NCI-H2081 treated with DMSO at 0.1 percent for 48 hours (cell line): ENCODE measurements at places on chromosomes 11 and 22.

GRCh38 chr11:84164728-84165127 lies 878.6 kb upstream of the CCDC90B start:
- DNase-seq = no peak

GRCh38 chr11:21635394-21636145 lies 557.3 kb upstream of the ANO5 start:
- no peak for DNase-seq

GRCh38 chr22:22815397-22816170 lies 72.0 kb upstream of the IGLL5 start:
- DNase-seq = no peak

GRCh38 chr11:25065746-25066145 lies 568.9 kb downstream of the LUZP2 start:
- DNase-seq = no peak

DNA sequence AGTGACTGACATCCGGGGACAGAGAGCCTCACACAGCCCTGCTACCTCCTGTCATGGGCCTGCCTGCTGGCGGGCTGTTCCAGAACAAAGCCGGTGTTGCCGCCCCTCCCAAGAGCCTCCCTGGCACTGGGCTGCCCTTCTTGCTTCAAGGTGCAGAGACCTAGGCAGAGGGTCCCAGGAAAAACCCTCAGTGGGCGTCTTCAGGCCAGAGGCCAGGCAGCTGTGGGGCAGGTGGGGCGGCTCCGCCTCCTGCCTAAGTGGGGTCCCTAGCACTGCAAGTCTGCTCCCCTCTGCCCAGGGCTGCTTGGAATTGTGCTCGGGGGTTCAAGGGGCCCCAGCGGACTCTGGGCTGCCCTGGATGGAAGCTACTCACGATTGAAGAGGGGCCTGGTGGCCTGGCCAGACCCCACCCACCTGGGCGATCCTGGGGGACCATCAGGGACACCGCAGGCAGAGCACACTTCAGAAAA lies 20.4 kb upstream of the GNB1L start:
- no peak for DNase-seq

DNA sequence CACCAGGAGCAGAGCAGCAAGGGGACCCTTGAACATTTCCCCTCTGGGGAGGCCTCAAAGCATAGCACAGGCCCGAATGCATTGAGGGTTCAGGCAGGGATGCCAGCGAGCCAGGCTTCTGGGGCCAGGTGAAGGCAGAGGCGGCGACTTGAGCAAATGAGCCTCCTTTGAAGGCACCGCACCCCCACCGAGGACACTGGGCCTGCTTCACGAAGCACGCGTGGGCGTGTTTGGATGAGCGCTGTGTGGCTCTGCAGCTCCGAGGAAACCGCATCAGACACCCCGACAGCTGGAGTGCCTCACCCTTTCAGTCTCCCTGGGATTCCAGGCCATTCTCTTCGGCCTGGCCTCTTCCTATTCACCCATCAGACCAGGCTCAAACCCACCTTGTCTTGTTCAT lies 301.8 kb downstream of the NTM start:
- no peak for DNase-seq

GRCh38 chr11:92154110-92154509 lies 70.5 kb upstream of the FAT3 start:
- no peak for DNase-seq

- DNase-seq = no peak
Measured at GRCh38 chr11:4454021-4454420, 4.9 kb downstream of the OR52K2 start.

GRCh38 chr11:76577226-76577920 lies 93.2 kb downstream of the LRRC32 start:
- no peak for DNase-seq

- DNase-seq = no peak
Measured at GRCh38 chr11:44310463-44311272, 729 bp upstream of the ALX4 start.

GRCh38 chr11:95147364-95147905 lies 57.8 kb downstream of the ENDOD1 start:
- DNase-seq = no peak

DNA sequence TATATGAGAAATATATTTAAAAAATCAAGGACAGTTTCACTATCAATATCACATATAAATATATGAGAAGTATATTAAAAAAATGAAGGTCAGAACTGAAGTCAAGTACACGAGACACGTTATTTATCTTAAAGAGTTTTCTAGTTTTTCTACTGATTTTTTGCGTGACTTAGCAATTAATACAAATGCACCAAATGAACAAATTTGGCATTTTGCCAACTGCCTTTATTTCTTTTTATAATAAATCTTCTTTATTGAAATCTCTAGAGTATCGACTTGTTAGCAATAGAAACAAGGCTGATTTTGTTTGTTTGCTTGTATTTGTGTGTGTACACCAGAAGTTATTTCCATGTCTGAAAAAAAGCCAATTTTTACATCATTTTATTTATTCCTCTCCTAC lies 1684.7 kb upstream of the RAG2 start:
- DNase-seq = no peak

DNA sequence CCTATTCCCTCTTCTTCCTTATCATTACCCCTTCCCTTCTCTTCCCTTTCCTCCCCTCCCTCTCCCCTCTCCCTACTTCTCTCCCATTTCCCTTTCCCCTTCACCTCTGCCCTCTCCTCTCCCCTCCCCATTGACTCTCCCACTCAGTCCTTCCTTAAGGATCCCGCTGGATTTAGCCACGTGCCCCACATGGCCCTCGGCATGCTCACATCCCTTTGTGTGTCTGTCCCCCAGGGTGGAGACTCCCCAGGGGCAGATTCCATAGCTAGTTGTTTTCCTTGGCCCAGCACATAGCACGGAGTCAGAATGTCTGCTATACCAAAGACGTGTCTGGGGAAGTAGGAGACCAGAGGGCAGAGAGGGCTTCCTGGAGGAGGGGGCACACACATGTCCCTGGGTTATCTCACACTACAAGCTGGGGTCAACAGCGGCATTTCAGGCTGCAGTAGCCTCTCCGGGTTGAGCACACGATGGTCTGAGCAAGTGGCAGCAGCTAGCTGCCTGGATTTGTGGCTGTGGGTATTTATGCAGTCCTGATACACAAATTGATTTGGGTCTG lies 487.0 kb downstream of the TBC1D22A start:
- DNase-seq = no peak

DNA sequence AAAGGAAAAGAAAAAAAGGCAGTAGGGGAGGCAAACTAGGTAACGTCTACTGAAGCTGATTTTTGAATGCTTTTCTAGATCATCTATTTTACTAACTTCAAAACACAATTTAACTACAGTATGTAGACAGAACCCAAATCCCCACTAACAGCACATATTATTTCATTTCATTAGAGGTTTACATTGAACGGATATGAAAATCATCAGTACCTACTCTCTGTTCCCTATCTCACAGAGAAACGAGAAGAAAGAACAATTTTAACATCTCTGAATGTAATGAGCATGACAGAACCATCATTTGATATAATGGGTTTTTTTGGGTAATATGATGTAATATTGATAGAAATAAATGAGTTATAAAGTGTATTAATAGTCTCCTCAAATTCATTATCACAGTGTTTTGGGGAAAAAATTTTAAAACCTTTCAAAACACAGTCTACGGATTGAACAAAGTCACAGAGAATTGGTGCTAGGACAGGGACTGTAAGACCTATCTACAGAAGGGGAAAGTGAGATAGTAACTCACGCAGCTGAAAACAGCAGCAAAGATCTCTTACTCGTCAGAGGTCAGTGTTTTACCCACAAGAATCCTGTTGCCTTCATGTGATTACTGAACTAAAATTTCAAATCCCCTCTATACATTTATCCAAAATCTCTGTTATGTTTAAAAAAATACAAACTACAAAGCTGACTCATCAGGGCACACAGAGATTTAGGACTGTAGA lies 77.3 kb downstream of the ZBTB44 start:
- DNase-seq = no peak

DNA sequence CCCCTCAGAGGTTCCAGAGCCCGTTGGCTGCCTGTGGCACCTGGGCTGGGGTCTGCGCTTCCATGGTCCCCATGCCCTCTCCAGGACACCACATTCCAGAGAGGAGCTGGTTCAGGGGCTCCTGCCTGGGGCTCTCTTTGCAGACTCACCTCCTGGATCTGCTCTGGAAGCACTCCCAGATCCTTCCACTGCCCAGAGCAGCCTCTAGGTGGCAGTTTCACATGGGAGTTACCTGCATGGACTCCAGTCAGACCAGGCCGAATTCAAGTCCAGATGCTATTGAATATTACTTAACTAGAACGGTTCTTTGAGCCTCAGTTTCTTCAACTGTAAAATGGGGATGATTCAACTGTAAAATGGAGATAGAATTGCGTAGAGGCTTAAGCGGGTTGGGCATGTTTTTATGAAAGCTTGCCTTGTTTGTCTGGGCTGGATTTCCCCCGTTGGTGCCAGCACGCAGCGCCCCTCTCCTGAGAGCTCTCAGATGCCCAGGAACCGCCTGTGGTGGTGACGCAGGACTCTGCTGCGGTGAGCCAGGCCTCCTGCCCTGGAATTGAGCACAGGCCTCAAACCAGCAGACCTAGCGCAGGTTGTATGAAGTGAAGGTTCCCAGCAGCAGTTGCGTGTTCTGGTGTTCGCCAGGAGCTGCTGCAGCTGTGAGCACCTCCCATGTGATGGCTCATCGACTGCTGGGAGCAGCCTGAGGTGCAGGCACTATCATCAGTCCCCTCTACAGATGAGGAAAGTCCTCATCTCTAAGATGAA lies 44.2 kb downstream of the LMO1 start:
- no peak for DNase-seq

GRCh38 chr11:128022007-128022368 lies 565.4 kb downstream of the ETS1 start:
- DNase-seq = no peak

- no peak for DNase-seq
Measured at GRCh38 chr11:32044158-32044863, 46.6 kb upstream of the RCN1 start.

DNA sequence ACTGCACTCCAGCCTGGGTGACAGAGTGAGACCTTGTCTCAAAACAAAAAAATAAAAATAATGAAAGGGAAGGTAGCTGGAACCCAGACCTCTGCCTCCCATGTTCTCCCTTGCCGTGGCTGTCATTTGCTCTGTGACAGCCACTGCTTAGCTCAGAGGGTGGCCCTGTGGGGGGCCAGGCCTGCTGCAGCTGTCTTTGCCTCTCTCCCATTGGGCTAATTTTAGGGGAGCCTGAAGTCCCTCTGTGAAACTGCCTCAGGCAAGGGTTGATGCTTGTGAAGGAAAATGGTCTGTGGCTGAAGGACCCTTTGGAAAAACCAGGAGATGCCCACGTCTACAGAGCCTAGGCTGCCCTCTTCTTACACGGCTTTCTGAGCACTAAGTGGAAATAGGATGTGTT lies 42.9 kb downstream of the C11orf91 start:
- DNase-seq = peak; percentile 25

DNA sequence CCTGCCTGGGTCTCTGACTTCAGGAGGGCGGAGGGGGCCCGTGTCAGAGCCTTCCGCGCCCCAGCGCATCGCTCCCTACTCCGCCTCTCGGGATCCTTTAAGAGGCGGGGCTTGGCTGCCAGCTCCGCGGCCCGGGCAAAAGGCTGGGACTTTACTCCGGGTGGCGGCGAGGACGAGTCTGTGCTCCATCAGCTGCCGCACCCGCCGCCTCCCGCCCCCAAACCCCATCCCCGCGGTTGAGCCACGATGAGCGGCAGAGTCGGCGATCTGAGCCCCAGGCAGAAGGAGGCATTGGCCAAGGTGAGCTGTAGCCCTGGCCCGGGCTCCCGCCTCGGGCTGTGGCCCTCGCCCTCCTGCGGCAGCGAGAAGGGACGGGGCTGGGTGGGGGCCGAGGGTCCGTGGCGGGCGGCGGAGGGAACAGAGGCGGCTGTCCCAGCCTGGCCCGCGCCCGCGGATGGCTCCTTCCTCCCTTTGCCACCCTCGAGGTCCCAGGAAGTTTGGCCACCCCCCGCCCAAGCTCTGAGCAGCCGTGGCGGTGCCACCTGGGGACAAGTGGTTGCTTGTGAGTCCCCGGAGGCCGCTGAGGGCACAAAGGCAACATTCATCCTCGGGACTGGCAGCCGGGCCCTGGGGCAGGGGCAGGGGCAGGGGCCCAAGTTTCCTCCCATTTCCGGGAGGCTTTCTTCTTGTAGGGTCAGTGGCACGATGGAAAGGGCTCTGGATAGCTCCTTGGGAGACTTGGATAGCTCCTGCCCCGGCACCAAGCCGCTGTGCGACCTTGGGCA lies at the start of gene SEC14L2:
Gene SEC14L2, plus strand, starts transcription at position 148 of the 785 bp plus-strand sequence. Its CDS starts 99 bp downstream, at position 247.
- DNase-seq = no peak

GRCh38 chr22:44942056-44942455 lies 67.7 kb downstream of the PHF21B start:
- no peak for DNase-seq

DNA sequence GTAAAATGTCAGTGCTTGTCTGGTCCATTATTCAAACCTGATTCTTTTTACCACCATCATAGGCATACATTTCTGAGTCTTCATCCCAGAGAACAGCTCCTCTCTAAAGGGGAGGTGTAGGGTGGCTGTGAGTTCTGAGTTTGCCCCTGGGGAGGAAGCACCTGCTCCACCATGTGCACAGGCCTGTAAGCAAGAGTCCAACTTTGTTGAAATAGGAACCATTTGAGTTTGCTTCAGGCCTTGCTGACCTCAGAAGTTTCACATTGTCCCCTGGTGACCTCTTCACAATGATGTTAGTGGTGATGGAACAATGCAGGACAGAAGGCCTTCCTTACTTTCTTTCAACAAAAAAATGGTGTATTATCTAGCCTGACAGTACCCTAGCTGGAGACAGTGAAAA lies 54.6 kb upstream of the TOP3B start:
- DNase-seq = no peak

DNA sequence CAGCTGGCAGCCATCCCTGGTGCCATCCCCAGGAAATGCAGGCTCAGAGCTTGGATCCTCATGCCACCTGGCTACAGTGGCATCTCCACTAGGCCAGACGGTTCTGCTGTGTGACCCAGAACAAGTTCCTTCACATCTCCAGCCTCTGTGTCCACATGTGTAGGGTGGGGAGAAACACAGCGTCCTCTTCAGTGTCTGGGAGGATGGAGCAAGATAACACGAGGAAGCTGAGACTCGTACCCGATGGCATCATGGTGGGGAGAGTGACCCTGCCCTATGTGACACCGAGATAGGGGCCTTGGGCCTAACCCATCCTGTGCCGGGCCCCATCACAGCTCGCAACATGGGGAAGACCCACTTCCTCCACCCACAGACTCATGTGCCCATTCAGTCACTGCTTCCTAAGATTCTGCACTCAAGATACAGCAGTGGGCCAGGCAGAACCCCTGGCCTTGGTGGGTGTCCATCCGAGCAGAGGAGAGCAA lies 78.5 kb downstream of the MORC2 start:
- DNase-seq = no peak

DNA sequence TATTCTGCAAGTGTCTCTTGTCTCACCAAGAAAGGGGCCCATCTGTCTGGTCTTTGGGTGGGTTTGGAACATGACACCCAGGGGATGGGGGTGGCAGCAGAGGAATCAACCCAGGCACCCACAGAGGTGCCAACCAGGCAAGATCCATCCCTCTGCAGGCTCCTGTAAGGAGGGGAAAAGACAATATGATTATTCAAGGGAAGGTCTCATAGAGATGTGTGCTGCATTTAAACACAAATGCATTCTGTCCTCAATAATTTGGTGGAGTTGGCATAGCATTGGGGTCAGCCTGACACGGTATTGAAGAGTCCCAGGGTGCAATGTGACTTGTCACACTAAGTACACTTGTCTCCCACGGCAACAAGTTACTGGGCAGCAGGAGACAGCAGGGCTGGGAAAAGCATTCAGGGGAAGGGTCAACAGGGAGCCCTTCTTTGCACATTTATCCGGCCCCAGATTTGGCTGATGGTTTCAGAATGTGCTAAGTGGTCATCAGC lies 33.1 kb upstream of the SPON1 start:
- no peak for DNase-seq

GRCh38 chr11:75387736-75388294 lies 11.5 kb upstream of the RPS3 start:
- no peak for DNase-seq
